ENCODE measurements at places on chromosomes 3 and 15. TPM values are rescaled to one million over a fixed set of nuclear protein-coding genes. Genes with fewer than 3 reads are reported as not detected.

GP9 gene
- not detected for total RNA-seq

- H3K27me3 ChIP-seq: no peaks in the 10 kb centered on the region
- H3K27ac ChIP-seq: no peak overlapping the region
- H3K4me3 ChIP-seq: no peak overlapping the region
Observed at GRCh38 chr3:15499536-15499935, 22.0 kb downstream of the COLQ start.

DNA sequence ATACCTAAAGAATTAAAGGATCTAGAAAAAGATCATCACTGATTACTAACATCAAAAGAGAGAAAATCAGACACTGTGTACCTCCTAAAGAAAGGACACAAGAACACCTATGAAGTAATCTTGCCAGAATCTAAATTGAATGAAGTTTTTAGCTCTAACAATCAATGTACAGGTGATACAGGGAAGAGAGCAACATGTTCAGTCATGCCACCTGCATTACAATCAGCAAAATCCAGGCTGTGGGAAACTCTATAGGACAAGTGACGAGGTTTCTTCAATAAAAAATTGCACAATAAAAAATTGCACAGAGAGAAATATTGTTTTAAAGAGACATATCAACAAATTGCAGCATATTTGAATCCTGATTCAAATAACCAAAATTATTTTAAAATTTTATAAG, 93.3 kb downstream of the SEMA5B start:
- H3K27ac ChIP-seq: no peak overlapping the region
- H3K36me3 ChIP-seq: no peaks in the 10 kb centered on the region
- H3K4me3 ChIP-seq: no peak overlapping the region
- no peak for DNase-seq
- no peaks in the 10 kb centered on the region for H3K4me1 ChIP-seq
- H3K27me3 ChIP-seq: no peaks in the 10 kb centered on the region

- no peak overlapping the region for H3K27ac ChIP-seq
- H3K4me1 ChIP-seq: no peaks in the 10 kb centered on the region
- H3K4me3 ChIP-seq: no peak overlapping the region
Observed at GRCh38 chr15:20356444-20356910, 185.1 kb downstream of the GOLGA6L6 start.

- H3K27me3 ChIP-seq: no peaks in the 10 kb centered on the region
- H3K36me3 ChIP-seq: no peaks in the 10 kb centered on the region
- no peaks in the 10 kb centered on the region for H3K4me1 ChIP-seq
- no peak overlapping the region for H3K27ac ChIP-seq
- DNase-seq: no peak
Observed at GRCh38 chr3:10483686-10484345, 21.6 kb downstream of the ATP2B2 start.

DNA sequence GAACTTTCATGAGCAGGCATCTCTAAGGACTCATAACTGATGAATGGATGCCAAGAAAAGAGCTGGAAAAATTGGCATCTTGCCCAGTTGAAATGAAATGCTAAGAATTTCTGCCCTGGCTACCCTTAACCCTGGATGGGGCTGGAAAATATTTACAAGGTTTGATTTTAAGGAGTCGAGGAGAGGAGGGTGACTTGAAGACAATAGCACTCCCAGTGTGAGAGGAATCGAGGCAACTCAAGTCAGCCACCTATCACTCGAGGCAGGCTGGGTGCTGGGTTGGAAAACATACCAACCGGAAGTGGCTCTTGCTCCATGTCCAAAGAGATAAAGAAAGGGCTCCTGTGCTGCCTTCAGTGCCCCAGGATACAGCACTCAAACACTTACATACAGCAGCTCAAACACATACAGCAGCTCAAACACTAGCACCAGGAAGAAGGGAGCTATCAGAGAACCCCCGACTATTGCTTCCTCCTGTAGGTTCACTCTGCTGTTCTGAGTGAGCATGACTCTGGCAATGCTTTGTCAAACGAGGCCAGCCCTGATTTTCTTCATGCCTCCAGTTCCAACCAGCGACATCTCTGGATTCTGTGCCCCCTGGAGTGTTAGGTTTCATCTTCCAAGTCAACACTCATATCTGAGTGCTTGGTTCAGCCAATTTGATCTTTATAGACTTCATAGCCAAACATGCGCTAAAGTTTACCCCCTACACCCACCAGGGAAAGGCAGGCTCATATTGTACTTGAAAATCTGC, 4.9 kb downstream of the PRICKLE2 start:
- no peak overlapping the region for H3K4me3 ChIP-seq
- no peaks in the 10 kb centered on the region for H3K27me3 ChIP-seq
- no peaks in the 10 kb centered on the region for H3K4me1 ChIP-seq
- H3K27ac ChIP-seq: no peak overlapping the region
- H3K36me3 ChIP-seq: no peaks in the 10 kb centered on the region

Measured in adrenal gland (tissue), 19 donors.